ENCODE measurements at places on chromosomes 6 and 20.
A peak's percentile ranks its signal among the peaks of the same experiment; 100 is the strongest.

GRCh38 chr6:30656513-30656912 is 9.6 kb downstream of the C6orf136 start:
- DNase-seq = no peak

DNA sequence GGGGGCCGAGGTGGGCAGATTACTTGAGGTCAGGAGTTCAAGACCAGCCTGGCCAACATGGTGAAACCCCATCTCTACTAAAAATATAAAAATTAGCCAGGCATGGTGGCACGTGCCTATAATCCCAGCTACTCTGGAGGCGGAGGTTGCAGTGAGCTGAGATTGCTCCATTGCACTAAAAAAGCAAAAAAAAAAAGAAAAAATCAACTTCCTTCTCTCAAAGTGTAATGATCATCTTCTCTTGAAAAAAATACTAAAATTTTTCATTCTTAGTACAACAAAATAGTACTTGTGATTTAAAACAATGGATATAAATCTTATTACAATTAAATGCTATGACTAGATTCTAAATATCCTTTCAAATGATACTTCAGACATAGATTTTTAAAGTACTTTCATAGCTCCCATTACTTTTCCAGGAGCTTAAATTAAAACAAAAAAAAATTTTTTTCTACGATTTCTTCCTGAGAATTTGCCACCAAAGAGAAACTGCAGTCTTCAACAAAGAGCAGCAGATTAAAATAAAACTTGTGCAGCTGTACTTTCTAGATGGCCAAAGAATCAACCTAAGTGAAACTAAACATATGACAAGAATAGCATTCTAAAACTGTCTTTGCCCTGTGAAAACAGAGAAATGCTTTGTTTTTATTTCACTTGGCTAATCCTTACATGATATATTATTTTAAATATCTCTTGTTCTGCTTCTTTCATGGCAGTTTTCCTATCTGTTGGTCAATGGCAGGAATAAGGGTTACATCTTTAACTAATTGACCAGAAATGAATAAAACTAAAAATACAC is 75.2 kb downstream of the MAP3K5 start:
- DNase-seq = no peak

DNA sequence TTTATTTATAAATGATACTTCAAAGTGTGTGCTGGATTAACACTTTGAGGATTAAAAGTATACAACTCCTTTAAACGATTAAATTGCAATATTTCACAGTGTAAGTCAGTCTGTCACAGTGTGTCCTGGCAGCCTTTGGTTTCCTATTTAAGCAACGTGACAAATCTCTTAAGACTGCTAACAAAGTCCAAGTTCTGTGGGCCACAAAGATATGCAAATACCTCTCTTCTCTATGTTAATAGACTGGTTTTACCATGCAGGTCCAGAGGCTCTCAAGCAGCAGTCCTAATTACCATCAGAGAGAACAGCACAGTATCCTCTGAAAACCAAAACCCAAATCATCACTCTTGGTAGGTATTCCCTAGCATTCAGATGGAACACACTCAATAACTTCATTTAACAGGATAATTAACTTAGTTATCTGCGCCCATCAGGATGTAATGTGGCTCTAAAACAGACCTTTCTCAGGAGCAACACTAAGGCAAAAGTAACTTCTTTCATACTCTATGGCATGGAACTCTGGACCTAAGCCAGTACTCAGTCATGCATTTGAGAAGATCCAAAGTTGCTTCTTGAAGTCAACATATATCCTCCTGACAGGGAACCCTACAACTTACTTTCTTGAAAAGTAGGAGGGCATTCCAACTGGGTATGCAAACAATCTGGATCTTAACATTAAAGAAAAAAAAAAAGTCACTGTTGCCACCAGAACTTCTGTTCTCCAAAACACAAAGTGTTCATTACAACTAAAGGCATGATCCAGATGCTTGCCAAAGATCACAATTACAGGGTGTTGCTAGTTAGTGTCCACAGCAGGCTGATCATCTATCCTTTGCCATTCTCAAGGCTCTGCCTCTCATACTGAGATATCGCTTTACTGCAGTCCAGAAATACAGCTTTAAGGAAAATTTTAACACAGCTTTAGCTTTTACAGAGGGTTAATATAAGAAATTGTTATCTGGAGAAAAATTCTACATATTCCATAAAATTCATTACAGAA is 53.2 kb downstream of the MAN1A1 start:
- DNase-seq = no peak

GRCh38 chr20:654417-654750 is 1.4 kb upstream of the SRXN1 start:
- DNase-seq = no peak

- DNase-seq = no peak
Measured at GRCh38 chr20:3164043-3164762, 4.5 kb upstream of the FASTKD5 start.

DNA sequence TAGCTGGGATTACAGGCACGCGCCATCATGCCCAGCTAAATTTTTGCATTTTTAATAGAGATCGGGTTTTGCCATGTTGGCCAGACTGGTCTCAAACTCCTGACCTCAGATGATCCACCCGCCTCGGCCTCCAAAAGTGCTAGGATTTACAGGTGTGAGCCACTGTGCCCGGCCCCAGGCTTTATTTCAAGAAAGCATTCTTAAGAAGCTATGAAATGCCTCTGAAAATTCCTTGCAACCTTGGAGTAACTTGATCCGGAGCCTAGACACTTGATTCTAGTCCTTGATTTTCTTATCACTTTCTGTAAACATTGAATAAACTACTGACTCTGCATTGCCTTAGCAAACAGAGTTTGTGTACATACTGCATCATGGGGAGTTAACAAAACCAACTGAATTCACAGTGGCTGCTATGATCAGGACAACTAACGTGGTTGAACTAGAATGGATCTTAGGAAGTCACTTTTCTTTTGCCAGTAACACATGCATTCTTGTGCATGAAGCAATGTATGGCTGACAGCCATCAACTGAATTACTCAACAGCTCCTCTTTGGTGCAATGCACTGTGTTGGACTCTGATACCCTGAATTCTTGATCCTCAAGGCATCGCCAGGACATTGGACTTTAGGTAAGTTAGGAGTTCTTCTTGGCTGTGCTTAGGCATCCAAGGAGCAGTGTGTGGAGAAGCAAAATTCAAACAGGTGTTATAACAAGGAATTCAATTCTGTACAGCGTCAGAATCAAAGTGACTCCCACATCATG is 102.8 kb upstream of the TMEM170B start:
- DNase-seq = no peak

DNA sequence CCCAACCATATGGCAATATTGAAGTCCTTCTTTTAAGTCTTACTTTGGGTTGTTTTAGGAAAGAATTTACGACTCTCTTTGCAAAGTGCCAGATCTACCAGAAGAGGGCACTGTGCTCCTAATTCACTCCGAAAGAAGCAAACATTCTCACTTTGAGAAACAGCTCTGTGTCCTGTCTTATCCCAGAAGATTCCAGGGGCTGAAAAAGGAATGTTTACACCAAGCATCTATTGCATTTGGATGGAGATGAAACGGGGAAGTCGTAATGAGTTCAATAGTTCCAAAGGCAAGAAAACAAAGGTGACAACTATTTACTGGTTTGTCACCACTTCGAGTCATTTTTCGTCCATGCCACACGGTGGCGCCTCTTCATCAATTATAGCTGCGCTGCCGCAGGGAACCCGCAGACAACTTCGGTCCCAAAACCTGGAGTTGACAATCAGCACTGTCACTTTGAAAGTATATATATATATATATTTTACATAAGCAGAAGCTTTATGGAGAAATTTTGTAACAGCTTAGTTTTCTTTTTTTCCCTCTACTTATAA is 121.6 kb downstream of the MOXD1 start:
- DNase-seq = peak; percentile 24

GRCh38 chr6:169156108-169156792 is 97.4 kb downstream of the THBS2 start:
- DNase-seq = no peak

- DNase-seq = no peak
Measured at GRCh38 chr6:11413728-11414127, 123.8 kb upstream of the TMEM170B start.

DNA sequence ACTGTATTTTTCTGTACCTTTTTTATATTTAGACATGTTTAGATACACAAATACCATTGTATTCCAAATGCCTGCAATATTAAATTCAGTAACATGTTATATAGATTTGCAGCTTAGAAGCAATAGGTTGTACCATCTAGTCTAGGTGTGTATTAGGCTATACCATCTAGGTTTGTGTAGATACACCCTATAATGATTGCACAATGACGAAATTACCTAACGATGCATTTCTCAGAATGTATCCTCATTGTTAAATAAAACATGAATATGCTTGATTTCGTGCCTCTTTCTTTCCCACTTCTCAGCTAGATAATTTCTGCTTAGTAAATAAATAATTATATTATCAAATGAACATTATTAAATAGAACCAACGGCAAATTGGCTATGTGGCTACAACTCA is 653.0 kb downstream of the EPM2A start:
- DNase-seq = no peak

DNA sequence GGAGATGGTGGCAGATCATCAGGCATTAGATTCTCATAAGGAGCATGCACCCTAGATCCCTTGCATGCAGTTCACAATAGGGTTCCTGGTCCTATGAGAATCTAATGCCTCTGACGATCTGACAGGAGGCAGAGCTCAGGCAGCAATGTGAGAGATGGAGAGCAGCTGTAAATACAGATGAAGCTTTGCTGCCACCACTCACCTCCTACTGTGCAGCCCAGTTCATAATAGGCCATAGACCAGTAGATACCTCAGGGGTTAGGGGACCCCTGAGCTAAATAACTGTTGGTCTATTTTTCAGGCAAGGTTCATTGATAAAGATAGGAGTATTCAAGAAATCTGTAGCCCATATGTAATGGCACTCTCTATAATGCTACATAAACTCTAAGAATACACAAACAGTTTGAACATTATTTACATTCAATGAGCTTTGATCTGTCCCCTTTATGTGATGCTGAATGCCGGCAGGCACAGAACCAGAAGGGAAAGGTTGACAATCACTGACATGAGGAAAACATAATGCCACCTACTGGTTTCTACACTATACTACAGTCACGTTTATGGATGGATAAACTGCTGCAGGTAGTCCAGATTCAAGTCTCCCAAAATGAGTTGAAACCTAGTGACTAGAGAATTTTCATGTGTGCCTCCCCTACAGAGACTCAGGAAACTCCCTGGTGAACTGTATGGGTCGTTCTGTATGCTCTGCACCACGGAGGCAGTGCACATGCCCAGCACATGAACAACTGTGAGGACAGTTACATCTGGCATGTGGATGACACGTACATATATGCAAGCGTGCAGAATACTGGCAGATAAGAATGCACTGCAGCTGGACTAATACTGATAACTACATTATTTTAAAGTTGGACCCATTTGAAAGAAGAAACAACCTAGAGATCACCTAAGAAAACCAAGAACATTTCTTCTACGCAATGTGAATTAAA is 72.0 kb downstream of the DST start:
- DNase-seq = no peak

GRCh38 chr6:37638414-37639341 is 59.0 kb downstream of the MDGA1 start:
- no peak for DNase-seq

- no peak for DNase-seq
Measured at GRCh38 chr6:6614096-6614982, 25.8 kb downstream of the LY86 start.

DNA sequence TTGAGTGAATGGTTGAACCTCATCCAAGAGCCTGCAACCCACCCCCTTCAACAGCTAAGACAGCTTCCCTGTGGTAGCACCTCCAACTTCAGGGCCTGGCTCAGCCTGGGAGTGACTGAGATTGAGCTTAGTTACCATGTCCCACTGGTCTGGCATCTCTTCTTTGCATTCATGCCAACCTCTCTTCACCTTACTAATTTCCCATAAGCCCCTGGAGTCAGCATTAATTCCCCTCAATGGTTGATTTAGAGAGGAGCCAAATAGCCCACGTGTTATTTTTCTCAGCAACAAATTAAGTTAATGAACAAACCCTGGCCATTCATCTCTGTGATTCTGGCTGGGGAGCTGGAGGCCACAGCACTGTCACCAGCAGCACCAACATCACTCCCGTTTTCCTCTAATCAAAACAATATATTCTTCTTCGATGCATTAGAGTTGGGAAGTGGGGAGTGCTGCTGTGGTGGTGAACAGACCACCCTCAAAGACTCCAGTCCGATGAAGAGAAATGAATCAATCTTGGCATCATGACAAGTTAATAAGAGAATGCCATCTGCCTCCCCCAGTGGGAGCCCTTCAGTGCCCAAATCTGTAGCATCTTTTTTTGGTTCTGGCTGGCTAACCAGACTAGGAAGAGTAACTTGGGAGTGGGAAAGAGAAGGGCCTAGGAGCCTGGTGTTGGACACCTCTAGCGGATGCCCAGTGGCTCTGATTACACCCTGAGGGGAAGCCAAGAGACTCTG is 316.9 kb upstream of the RNF24 start:
- DNase-seq = no peak

DNA sequence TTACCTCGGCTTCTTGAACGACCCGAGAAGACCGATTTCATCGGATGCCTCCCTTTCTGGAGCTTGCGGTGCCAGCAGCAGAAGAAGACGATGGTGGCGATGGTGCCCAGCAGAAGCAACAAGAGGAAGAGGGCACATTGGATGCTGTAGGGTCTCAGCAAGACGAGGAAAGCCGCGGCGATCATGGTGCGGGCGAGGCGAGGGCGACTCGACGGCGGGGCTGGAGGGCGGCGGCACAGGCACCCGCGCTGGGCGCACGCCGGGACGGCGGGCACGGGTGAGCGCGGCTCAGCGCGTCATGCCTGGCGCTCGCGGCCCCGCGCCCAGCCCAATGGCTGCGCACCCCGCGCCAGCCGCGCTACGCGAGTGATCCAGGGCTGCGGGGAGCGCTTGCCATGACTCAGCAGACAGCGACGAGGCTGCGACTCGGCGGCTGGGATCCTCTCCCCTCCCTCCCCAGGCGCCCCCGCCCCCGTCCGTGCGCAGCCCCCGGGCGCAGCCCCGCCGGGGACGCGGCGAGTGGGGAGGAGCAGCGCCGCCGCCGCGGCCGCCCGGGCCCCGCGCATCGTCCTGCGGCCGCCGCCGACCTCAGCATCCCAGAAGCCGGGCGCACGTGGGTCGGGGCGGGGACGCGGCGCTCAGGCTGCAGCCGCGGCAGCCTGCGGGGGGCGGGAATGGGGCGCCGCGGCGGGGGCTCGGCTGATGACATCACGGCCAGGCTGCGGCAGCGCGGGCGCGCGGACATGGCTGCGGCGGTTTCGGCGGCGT is at the start of gene BEND6:
TSS of gene BEND6 (plus strand) at position 705 of the 768 bp plus-strand sequence. CDS start 26,704 bp downstream, outside the sequence.
- no peak for DNase-seq

- DNase-seq = no peak
Measured at GRCh38 chr6:42744351-42744893, 1.5 kb downstream of the TBCC start.
